ENCODE measurements at places on chromosomes 13 and 19.

- no peak for DNase-seq
Measured at GRCh38 chr13:64810750-64811149, 2419.4 kb downstream of the PCDH9 start.

GRCh38 chr13:32893176-32893575 lies 123.0 kb upstream of the KL start:
- DNase-seq: no peak

- DNase-seq: no peak
Measured at GRCh38 chr13:25691654-25692053, 319.9 kb downstream of the ATP8A2 start.

DNA sequence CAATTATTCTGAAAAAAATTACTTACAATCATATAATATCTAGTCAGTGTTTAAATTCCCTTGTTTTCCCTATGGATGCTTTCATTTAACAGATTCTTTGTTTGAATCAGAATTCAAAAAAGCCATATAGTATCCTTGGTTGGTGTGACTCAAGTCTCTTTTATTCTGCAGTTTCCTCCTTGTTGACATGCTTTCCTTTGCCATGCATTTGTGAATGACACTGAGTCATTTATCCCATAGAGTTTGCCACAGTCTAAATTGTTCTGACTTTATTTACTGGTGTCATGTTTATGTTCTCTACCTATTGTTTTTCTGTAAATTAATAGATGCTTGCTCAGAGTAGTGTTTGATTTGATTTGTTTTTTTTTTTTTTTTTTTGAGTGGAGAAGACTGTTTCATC lies 893.8 kb upstream of the SLC10A2 start:
- no peak for DNase-seq

DNA sequence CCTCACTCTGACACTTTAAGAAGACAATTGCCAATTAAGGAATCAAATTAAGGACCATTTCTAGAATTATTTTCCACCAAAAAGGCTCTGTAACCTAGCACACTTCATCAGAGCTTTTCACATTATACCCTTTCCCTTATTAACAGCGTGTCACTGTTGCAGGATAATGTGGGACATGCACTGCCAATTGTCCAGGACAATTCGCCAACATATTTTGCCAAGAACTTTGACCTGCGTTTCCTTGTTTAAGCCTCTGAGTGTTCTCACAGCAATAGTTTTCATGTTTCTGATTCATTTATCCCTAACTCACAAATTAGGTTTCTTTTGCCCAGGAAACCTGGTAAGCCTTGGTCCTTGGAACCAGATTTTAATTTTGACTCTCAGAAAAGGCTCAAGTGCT lies 13.3 kb downstream of the COL4A1 start:
- no peak for DNase-seq
